Right renal cortex interstitium (tissue), 3 donors: ENCODE measurements at places on chromosomes 3 and 15.

GRCh38 chr15:65577129-65577996 lies 33.6 kb downstream of the INTS14 start:
- no peak for DNase-seq

DNA sequence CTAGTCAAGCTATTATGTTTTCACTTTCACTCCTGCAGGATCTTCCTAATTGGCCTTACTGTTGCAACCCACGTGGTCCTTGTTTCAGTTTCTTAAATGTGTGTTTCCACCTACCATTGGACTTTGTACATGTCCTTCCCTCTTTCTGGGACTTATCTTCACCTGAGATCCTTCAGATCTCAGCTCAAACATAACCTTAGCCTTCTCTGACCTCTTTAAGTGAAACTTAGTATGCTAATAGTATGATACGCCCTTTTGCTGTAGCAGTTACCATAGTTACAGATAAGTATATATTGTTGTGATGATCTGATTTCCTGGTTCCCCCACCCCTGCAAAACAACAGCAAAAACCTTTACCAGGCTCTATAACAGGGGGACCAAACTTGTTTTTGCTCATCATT lies 35.2 kb downstream of the U2SURP start:
- no peak for DNase-seq

- DNase-seq, result no peak
Observed at GRCh38 chr15:57306944-57307411, 69.3 kb upstream of the CGNL1 start.

DNA sequence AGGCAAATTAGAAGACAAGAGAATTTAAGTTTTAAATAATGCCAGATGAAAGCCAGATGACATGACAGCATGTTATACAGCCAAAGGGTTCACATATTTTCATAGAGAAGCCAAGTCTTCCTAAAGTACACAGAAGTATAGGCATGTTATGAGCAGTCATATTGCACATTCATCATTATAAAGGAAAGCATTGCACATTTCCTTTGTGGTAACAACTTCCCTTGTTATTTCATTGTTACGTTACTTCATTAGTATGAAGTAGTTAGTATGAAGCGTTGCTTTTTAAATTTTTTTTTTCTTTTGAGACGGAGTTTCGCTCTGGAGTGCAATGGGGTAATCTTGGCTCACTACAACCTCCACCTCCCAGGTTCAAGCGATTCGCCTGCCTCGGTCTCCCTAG lies 4.6 kb upstream of the ABCC5 start:
- no peak for DNase-seq

DNA sequence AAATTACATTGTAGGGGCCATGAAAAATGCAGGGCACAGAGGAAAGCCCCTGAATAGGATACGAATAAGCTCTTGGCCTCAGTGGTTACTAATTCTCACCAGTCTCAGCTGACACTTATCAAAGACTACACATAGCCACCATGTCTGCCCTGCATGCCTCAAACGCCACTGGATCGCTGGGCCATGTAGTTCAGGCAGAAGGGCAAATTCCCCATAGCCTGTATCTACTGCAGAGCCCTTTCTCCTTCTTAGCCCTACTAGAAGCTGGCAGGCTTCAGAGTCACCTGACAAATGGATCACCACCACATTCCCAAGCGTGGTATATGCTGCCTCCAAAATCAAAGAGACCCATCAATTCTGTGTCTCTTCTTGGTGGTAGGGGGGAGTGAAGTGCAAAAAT lies 177.4 kb downstream of the MINAR1 start:
- no peak for DNase-seq
